ENCODE measurements at places on chromosomes 2 and 18.

DNA sequence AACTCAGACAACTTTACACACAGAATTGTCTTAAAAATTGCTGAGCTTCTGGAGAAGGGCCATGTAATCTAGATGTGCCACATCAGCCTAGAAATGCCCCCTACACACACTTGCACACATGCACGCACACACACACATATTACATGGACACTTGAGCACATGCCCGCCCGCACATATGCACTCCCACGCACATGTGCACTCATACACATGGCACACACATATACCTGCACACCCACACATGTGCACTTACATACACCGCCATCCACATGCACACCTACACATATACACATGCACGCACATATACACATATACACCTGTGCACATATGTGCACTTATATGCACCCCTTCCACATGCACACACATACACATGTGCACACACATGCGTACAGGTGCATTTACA is 213.7 kb downstream of the SEPTIN10 start:
- no peak for DNase-seq

DNA sequence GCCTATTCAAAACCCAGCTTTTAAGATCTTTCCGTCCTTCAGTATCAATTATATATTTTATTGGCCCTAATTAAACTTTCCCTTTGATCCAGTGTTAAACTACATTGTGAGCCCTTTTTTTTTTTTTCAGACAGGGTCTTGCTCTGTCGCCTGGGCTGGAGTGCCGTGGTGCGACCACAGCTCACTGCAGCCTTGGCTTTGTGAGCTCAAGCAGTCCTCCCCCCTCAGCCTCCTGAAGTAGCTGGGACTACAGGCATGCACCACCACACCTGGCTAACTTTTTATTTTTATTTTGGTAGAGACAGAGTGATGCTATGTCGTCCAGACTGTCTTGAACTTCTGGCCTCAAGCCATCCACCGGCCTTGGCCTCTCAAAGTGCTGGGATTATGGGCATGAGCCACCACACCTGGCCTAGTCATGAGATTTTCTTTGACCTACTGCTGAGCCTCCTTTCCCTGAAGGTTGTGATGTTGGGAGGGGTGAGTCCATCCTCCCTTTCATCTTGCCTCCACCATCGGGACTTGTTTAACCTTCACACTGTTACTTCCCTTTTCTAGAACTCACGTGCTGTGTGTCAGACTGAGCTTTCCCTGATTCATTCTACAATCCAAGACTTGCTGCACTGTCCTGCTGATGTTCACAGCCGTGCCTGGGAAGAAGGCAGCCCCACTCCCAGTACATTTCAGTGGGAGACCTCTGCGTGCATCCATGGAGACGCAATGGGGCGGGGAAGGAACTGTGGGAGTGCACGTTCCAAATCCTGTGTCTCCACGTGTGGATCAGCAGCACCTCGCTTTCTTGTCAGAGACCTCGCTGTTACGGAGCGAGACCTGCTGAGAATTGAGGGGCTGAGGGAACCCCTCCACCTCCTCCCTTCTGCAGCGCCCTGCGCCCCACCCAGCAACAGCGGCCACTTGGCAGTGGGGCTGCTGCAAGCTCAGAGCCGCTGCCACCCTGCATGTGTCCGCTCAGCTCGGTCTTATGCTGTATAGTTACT is 10.8 kb downstream of the OXER1 start:
- DNase-seq: no peak

- DNase-seq: no peak
Measured at GRCh38 chr2:40507432-40507831, 55.5 kb upstream of the SLC8A1 start.

DNA sequence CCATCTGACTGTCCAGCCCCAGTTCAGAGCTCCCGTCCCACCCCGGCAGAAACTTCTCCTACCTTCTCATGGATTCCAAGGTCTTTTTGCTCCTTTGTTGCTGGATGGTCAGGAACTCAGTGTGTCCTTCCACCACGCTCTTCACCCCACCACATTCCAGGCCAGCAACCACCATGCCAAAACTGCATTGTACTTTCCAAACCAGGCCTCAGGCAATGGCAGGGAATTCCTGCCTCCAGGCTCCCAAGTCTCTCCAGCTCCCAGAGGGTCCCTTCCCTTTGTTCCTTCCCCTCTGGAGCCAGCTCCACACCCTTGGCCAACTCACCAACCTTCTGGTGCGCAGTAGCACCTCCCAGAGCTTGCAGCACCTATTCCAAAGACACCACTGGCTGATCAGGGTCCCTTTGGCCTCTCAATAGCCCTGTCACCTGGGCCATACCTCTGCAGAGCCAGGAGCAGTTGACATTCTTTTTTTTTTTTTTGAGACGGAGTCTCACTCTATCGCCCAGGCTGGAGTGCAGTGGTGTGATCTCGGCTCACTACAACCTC is 8.1 kb downstream of the CHMP1B start:
- DNase-seq: no peak

GRCh38 chr2:134150760-134151159 is 103.1 kb upstream of the MGAT5 start:
- no peak for DNase-seq

DNA sequence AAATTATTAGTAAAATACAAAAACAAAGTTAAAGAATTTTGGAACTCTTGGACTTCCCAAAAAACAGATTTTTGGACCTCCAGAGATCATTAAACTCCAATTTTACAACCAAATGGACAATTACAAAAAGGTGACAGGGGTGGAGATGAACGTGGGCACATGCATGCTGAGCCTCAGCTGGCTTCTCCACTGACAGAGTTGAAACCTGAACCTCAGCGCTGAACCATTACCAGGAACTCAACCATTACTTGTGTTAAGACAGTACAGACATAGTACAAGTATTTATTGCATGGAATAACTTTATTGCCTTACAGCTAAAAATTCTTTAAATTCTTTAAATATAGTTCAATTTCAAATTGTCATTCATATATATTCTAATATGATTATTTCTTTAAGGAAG is 33.0 kb upstream of the KIDINS220 start:
- no peak for DNase-seq

- no peak for DNase-seq
Measured at GRCh38 chr2:217809736-217810135, 193.1 kb downstream of the TNS1 start.

DNA sequence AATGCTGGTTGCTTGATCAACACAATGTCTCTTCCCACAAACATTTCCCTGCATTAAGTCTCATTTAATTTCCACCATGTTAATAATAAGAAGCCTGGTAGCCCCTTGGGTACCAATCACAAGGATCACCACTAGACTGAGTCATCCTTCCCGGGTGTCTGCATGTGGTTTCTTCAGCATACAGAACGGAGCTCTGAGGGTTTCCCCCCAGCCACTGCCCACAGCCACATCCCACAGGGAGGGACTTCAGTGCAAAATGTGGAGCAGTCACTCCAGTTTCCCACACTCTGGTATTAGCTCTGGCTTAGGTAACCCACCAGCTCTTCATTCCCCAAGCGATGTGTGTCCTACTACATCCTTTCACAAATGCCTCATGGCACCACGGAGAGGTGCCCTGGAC is 42.7 kb upstream of the POLE4 start:
- peak; percentile 40 for DNase-seq

DNA sequence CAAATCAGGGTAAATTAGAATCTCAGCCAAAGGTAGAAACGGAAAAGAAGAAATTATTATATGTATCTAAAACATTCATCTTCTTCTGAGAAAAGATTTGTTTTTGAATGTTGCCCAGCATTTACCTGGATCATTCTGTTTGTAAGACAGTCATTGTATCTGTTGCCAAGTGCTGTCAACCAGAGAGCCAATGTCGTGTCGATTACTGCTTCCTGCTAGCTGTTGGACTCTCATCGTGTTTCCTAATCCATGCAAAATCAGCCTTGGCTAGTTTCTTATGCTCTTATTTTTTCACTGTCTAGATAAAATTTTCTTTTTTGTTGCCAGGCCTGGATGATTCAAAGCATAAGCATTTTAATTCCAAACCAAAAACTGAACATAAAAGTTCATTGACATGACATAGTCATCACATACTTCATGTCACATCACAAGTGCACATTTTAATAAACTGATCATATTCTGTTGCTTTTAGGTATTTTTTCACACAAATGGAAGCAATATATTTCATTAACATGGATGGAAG is 202.3 kb downstream of the KCNH7 start:
- no peak for DNase-seq

DNA sequence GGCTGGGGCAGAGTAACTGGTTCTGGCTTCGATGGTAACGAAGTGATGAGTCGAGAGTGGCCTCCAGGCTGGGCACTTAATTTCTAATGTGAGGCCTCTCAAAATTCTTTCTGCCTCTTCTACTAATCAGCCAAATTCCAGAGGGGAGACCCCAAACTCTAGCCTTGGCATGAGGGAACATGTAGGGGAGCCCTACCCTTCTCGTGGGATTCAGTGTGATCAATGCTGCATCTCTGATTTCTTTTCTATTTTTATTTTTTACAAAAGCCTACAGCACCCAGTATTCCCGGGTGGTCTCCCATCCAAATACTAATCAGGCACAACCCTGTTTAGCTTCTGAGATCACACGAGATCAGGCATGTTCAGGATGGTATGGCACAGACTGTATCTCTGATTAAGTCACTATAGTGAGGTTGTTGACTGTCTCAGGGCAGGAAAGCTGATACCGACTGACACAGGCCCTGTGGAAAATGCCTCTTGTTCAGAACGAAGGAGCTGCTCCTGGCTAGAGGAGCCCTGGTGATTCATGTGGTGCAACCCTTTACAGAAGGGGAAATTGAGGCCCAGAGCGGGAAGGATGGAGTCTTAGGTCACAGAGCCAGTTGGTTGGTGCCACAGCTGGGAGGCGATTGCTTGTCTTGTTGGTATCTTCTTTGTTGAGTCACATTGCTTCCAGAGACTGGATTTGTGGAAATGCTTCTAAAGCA is 126.3 kb upstream of the HS6ST1 start:
- DNase-seq: no peak

GRCh38 chr2:214011676-214012075 is 399.2 kb upstream of the VWC2L start:
- no peak for DNase-seq
